ELF-1 (cell line): ENCODE measurements at places on chromosomes 11 and 22.

- no peak for DNase-seq
Observed at GRCh38 chr11:2668876-2669275, 30.9 kb downstream of the KCNQ1OT1 start.

- DNase-seq, result no peak
Observed at GRCh38 chr11:5646139-5646538, 21.3 kb downstream of the TRIM34 start.

DNA sequence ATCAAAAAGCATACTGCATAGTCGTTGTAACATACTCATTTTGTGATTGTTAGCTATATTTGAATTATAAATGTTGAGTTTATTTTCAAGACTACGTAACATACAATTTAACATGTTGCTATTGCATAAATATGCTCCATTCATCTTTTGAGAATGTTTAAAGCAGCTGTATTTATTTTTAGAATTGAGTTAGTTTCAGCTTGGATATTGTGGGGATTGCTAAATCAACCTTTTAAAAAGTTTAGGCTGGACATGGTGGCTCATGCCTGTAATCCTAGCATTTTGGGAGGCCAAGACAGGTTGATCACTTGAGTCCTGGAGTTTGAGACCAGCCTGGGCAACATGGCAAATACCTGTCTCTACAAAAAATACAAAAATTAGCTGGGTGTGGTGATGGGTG lies 288.1 kb downstream of the DYNC2H1 start:
- DNase-seq, result no peak

GRCh38 chr22:36398601-36399471 lies 11.1 kb upstream of the MYH9 start:
- DNase-seq, result no peak
